CD4-positive, alpha-beta T cell treated with Interleukin-2 at 100 ng/mL for 4 hours (primary cell): ENCODE measurements at places on chromosomes 2 and 18.

DNA sequence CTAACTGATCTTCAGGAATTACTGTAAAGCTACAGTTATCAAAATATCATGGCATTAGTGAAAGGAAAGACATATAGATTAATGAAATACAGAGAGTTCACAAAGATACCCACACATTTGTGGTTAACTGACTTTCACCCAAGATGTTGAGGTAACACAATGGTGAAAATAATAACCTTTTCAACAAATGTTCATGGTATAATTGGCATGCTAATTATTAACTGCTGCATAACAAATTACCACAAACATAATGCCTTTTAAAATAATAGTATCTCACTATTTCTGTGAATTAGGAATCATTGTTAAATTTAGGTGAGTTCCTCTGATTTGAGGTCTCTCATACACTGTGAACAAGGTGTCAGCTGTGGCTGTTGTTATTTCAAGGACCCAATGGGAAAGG is 1493.1 kb upstream of the ACVR2A start:
- DNase-seq, result no peak

GRCh38 chr2:64405581-64406406 is 48.2 kb upstream of the LGALSL start:
- no peak for DNase-seq

DNA sequence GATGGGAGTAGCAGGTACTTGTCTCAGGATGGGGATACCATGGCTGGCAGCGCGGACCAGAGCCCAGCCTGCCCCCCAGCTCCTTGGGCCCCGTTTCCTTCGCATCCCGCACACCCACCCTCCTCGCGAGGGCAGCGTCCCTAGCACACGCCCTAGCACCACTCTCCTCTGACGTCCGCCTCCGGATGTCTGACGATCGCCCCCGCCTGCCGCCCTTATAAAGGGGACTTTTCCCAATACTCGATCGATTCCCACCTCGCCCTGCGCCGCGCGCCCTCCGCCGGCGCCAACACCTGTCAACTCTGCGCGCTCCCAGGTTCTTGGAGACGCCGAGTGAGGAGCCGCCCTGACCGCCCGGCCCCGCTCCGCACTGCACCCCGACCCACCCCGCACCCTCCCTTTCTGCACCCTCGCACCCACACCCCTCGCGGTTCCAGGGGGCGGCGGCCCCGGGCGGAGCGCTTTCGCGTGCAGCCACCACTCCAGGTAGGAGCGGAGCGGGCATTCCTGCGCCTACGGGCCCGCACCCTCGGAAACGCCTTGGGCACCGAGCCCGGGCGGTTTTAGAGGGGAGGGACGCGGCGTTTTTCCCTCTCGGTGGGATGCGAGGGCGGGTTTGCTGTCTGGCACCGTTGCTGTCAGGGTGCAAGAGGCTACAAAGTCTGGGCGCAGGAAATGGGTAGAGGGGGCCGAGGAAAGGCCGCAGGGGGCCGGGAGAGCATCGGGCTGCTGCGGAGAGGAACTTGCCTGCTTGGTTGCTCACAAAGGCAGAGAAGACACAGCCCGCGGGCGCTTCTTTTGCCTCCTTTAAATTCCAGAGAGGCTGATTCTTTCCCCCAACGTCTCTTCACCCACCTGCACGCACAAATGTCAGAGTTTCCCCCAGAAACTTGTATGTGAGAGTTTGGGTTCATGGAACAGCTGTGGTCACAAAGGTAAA is at the start of gene SLC5A7:
SLC5A7 (plus strand) TSS at position 247 of the 940 bp plus-strand sequence. CDS start 1,632 bp downstream, outside the sequence.
- no peak for DNase-seq

GRCh38 chr2:63736354-63736753 is 105.3 kb upstream of the UGP2 start:
- no peak for DNase-seq

GRCh38 chr18:76528477-76529432 is 33.7 kb upstream of the ZNF516 start:
- no peak for DNase-seq

GRCh38 chr2:8352989-8353388 is 328.9 kb upstream of the ID2 start:
- no peak for DNase-seq

DNA sequence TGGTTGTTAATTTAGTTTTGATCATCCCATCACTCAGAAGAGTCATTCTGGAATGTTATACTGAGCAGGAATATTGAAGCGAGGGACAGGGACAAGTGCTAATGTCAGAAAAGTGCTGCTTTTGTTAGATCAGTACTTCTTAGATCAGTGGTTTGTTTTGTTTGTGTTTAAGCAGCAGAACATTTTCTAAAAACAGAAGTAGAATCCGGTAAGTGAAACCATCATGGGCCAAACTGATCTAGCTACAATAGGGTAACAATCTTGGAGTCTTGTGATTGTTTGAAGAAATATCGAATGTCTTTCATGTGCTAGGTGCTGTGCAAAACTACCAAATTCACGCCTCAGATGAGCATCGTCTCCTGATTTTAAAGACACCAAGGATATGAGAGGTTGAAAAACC is 45.1 kb upstream of the SEC11C start:
- no peak for DNase-seq

DNA sequence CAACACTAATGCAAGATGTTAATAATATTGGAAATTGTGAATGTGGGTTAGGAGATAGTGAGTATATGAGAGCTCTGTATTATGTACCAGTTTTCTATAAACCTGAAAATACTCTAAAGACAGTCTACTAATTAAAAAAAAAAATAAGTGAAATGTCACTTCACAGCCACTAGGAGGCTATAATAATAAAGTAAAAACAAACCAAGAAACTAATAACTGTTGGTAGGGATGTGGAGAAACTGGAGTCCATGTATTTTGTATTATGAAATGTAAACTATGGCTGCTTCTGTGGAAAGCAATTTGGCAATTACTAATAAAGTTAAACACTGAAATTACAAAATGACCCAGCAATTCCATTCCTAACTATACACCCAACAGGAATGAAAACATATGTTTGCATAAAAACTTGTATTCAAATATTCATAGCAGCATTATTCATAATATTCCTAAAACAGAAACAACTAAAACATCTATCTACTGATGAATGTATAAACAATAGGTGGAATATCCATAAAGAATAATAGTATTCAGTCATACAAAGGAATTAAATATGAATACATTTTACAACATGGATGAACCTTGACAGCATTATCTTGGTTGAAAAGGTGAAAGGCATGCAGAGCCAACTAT is 36.2 kb downstream of the CCDC178 start:
- DNase-seq, result no peak

DNA sequence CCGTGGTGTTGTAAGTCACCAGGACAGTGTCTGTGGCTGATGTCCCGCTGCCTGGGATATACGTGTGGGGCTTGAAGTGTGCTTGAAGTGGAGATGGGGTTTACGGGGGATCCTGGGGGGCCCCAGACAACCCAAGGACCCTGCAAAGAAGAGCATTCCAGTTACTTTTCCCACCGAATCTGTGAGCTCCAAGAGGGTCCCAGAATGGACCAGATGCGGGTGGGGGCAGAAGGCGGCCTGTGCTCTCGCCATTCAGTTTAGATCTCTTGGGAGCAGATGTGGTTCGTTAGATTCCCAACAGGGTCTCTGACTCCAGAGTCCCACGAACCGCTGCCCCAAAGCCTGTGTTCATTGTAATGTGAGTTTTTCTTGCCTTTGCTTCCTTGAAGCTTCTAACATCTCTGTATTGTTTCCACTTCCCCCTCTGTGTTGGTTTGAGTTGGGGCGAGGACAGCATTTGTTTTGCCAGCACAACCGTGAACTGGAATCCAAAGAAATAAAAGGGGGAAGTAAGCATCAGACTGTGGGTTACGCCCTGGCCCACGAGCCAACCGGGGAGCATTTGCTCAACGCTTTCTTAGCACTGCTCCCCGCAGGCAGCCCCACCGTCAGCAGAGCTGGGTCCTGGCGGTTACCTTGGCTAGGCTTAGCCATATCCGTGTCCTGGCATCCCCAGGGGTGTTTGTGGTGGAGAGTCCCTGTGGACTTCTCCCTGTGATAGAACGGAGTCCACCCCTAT is 92.1 kb downstream of the SH3BP4 start:
- peak; percentile 18 for DNase-seq

GRCh38 chr2:121583555-121583954 is 52.9 kb downstream of the RNU4ATAC start:
- DNase-seq, result no peak

- no peak for DNase-seq
Measured at GRCh38 chr2:74864728-74865722, 31.1 kb downstream of the HK2 start.

- no peak for DNase-seq
Measured at GRCh38 chr2:68317971-68318913, 1.5 kb downstream of the CNRIP1 start.

DNA sequence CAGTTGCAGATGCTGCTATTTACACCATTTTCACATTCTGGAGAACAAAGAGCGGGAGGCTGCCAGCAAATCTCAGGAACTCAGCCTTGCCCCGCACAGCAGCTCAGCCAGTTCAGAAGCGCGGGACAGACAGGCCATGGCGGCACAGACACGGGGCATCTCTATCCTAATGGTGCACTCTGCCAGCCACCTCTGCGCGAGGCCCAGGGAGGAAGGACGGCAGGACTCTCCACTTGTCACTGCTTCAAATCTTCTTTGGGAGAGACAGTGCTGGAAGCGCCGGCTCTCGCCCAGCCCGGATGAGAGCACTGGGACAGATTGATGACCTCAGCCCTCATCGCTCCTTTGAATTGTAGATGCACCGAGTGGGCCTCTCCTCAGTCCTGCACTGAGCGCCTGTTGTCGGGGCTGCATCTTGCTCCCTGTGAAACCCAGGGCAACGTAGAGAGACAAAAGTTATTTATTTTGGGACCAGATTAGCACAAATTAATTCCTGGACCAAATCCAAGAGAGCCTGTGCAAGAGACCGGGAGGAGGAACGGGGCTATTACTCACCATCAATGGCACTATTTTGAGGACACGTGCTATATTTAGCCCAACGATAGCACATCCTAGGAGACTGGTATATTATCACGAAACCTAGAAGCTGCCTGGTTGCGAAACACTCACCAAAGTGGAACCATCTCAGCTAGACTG is 211.4 kb upstream of the SMIM21 start:
- no peak for DNase-seq

DNA sequence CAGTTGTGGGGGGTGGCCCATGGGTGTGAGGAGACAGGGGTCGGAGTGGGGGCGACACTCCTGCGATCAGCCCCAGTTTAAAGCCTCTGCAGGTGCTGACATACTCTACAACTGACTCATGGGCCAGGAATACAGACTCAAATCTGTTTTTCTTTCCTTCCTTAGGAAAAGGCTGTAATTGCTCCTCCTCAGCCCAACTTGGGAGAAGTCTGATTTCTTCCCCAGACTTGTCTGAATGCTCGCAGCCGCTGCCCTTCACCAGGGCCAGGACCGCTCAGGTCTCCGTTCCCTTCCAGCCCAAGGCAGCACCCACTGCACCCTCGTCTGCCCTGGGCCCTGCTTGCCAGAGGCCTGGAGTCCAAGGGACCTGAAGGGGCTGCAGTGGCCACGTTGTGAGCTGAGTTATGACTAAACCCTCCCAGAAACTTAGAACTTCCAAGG is 41.3 kb downstream of the RHOB start:
- no peak for DNase-seq

DNA sequence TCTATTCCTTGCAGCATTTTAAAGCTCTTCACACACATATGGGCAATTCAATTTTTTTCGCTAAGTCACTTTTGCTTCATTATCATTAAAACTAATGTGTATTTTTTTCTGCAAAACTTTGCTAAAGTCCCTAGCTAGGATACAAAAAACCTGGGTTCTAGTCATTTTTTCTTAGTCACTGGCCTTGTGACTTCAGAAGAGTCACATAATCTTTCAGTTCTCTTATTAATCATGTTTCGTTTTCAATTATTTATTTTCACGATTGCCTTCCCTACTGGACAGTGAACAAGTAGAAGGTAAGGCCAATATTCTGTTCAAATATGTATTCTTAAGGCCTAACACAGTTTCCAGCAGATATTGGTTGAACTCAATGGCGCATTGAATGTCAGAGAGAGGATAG is 60.9 kb upstream of the CYRIA start:
- no peak for DNase-seq

- DNase-seq, result no peak
Measured at GRCh38 chr2:54995553-54995952, 54.7 kb downstream of the RTN4 start.

- DNase-seq, result no peak
Measured at GRCh38 chr18:24270358-24270936, 127.2 kb downstream of the OSBPL1A start.

GRCh38 chr2:15031745-15032240 is 399.3 kb downstream of the LRATD1 start:
- DNase-seq, result no peak

DNA sequence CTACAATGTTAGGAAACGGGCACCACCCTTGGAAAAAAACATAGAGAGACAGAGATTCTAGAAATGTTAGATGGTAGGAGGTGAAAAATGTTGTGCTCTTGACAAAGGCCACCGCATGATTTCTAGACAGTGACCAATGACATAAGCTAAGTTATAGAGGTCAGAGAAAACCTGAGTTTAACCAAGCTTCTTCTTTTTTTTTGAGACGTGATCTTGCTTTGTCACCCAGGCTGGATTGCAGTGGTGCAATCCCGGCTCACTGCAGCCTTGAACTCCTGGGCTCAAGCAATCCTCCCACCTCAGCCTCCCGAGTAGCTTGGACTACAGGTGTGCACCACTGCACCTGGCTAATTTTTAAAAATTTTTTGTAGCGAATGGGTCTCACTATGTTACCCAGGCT is 13.0 kb downstream of the FER1L5 start:
- DNase-seq, result no peak

- peak; percentile 80 for DNase-seq
Measured at GRCh38 chr2:46943881-46944798, 28.5 kb upstream of the MCFD2 start.

DNA sequence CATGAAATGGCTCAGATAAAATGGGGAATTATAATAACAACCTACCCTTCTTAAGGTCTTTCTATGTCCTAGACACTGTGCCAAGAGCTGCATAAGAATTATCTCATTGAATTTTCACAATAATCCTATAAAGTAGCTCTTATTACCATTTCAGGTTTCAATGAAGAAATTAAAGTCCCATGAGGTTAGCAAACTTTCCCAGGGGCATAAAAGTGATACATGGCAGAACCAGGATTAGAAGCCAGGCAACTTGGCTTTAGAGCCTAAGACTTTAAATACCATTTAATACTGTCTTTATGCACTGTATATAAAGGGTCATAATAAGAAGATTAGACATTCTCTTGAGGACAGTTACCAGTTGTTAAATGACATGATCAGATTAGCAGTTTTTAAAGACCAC is 130.1 kb downstream of the GCA start:
- no peak for DNase-seq

- no peak for DNase-seq
Measured at GRCh38 chr18:36017232-36017631, 44.8 kb downstream of the RMP24 start.
